ENCODE measurements at places on chromosomes 12 and 14. TPM values are rescaled to one million over a fixed set of nuclear protein-coding genes. Genes with fewer than 3 reads are reported as not detected.

DNA sequence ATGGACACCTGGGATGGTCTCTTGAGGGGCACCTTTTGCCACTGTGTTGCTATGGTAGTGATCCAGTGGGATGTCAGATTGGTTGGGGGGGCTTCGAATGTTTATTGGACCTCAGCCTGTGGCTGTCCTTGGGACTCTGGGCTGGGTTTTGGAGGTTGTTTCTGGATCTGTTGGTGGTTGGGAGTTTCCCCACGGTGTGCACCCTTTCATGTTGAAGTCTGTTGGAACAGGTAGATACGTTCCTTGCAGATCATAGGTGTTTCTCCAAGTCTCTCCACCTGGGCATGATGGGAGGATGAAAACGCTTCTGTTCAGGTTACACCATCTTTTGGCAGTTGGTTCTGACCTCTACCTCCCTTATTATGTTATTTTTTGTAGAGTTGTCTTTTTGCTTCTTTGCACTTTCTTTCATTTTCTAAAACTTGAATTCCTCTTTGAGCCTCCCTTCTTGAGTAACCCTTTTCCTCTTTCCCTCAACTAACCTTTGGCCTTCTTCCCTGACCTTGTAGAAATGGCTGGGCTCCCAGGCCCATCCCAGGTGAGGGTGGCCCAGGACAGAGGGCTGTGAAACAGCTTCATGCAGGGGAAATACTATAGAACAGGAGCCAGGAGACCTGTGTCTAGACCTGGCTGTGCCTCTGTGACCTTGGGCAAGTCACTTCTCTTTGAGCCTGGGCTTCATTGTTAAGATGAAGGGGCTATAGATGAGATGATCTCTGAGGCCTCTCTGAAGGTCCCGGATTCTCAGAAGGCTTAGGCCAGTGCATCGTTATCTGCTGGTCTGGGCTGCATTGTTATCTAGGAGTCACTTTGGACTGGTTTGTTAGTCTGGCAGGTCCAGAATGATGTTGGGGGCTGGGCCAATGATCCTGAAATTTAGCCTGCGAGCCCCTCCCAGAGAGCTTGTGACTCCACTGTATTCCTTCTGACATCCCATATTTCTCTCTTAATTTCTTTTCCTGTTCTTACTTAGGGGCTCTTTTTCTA, 2.0 kb downstream of the ATN1 start:
- no peak for DNase-seq

DNA sequence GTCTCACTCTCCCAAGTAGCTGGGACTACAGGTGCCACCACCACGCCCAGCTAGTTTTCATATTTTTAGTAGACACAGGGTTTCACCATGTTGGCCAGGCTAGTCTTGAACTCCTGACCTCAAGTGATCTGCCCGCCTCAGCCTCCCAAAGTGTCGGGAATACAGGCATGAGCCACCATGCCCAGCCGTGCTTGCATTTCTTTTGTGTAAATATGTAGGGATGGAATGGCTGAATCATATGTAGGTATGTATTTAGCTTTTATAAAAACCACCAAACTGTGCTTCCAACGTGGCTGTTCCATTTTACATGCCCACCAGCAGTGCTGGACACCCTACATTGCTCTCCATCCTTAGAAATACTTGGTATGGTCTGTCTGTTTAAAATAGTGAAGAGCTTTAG, 32.8 kb upstream of the CLMN start:
- DNase-seq: no peak

GRCh38 chr12:122688291-122688690, 14.9 kb downstream of the HCAR2 start:
- DNase-seq: no peak

GRCh38 chr14:90455100-90455571, 58.3 kb downstream of the CALM1 start:
- DNase-seq: no peak

GRCh38 chr14:99737956-99738667, 54.0 kb downstream of the CYP46A1 start:
- DNase-seq: no peak

GRCh38 chr14:61567838-61568571, 127.3 kb upstream of the HIF1A start:
- no peak for DNase-seq

The OASL gene
- 2.8 TPM for total RNA-seq

The LYZ gene
- total RNA-seq: 7.1 TPM

The POTEG gene
- not detected for total RNA-seq

The SLC39A9 gene
- 16.9 TPM for total RNA-seq

Data from heart left ventricle (tissue), 16 donors.